ENCODE measurements at places on chromosomes 11 and 22.

- no peak for DNase-seq
These were observed 14.3 kb downstream of the CD44 start for GRCh38 chr11:35153280-35153679.

DNA sequence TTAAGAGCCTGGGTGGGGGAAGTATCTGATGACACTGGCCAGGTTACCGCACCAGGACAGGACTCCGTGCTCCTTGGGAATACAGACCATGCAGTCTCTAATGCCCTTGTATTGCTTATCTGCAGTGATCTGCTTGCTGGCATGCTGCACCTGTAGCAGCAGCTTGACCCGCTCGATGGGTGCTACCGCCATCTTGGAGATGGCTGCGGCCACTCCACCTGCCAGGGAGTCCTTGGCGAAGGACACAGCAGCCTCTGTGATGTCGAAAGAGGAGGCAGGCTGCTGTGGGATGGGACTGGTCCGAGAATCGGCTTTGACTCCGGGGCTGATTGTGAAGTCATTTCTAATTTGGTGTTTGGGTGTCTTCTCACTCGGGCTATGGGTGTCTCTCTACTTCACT, 3.1 kb downstream of the WBP2NL start:
- DNase-seq, result no peak

DNA sequence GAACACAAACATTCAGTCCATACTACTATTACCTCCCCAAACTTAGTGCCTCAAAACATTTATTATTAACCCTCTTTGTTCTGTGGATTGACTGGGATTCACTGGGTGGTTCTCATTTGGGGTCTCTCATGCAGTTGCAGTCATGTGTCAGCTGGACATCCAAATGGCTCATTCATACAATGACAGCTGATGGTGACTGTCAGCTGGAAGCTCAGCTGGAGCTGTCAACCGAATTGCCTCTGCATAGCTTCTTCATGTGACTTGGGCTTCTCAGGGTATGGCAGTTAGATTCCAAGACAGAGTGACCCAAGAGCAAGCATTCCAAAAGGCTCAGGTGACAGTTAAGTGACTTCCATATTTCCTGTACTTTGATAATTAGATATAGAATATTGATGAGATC, 85.2 kb downstream of the CCDC34 start:
- DNase-seq, result no peak

DNA sequence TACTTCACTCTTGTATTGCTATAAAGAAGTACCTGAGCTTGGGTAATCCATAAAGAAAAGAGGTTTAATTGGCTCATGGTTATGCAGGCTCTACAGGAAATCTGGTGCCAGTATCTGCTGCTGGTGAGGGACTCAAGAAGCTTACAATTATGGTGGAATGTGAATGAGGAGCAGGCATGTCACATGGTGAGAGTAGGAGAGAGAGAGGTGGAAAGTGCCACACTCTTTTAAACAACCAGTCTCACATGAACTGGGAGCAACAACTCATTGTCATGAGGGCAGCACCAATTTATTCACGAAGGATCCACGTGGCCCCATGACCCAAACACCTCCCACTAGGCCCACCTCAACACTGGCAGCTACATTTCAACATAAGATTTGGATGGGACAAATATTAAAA, 24.6 kb upstream of the IGLL5 start:
- no peak for DNase-seq

GRCh38 chr11:63017306-63017974, 1.8 kb upstream of the SLC22A8 start:
- no peak for DNase-seq

GRCh38 chr11:32071811-32072210, 19.1 kb upstream of the RCN1 start:
- DNase-seq, result no peak

GRCh38 chr11:91673705-91674104, 550.9 kb upstream of the FAT3 start:
- no peak for DNase-seq

- no peak for DNase-seq
These were observed 12.3 kb upstream of the TXN2 start for GRCh38 chr22:36493690-36494110.

- no peak for DNase-seq
These were observed 48.1 kb upstream of the TOP3B start for GRCh38 chr22:22030493-22031182.

GRCh38 chr11:116057000-116057399, 552.8 kb upstream of the CADM1 start:
- no peak for DNase-seq

GRCh38 chr11:75836417-75836816, 21.4 kb downstream of the UVRAG start:
- DNase-seq, result no peak

DNA sequence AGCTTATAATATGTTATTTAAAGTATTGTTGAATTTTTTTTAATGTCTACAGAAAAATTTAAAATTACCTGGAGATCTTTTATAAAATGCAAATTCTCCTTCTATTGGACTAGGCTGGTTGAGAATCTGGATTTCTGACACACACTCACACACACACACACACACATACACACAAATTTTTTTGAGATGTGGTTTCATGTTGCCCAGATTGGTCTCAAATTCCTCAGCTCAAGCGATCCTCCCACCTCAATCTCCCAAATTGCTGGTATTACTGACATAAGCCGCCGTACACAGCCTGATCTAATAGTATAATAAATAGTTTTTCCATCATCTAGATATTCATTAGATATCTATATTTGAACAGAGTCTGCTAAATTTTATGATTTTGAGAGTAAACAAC, 4.5 kb upstream of the RFPL1 start:
- no peak for DNase-seq

GRCh38 chr11:133479209-133479608, 53.1 kb downstream of the OPCML start:
- DNase-seq, result no peak

All from stimulated activated CD4-positive, alpha-beta T cell treated with anti-CD3 and anti-CD28 coated beads, Interleukin-4, amount 100 ng/mL, for 24 hours (primary cell).